ENCODE measurements at places on chromosomes 12 and 14. TPM values are rescaled to one million over a fixed set of nuclear protein-coding genes. Genes with fewer than 3 reads are reported as not detected.

Gene CLEC9A
- total RNA-seq: not detected

Gene NDRG2
- total RNA-seq: 8.8 TPM

GRCh38 chr12:2479851-2480535, 314.8 kb upstream of the FKBP4 start:
- no peak for DNase-seq

Gene SERPINA10
- not detected for total RNA-seq

DNA sequence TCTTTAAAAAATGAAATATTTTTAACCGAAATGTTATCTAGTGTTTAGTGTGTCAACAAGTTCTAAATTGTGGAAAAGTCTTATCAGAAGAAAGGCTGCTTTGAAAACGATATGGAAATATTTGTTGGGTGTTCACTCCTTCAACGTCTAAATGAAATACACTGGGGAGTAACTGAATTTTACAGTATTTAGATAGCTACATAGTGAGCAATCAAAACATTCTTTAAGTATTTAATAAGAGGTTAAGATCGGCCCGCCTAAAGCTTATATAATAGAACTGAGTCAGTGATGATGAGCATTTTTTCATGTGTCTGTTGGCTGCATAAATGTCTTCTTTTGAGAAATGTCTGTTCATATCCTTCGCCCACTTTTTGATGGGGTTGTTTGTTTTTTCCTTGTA, 228.3 kb downstream of the RAD51B start:
- DNase-seq: no peak

DNA sequence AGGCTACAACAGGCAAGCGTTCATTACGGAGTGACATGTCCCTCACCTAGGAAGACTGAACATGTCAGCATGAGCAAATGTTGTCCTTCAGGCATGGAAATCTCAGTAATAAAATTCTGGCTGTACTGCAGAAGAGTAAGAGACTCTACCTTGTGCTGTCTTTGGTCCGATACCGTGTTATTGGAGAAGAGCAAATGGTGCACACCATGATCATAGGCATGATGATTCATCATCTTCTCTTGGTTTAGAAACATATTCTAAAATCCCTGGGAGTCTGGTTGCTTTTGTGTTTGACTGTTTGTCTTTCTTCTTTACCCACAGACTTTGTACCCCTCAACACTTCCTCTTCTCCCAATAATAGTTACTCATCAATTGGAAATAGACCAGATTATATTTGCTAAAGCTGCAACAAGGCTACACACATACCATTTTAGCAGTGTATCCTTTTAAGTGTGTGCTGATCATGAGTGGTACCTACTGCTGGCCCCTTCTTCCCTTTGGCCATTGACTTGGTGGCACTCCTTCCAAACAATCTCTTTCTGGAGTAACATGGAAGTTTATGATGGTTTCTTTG, 93.5 kb downstream of the RTN1 start:
- no peak for DNase-seq

GRCh38 chr12:24697769-24698168, 251.1 kb downstream of the BCAT1 start:
- no peak for DNase-seq

DNA sequence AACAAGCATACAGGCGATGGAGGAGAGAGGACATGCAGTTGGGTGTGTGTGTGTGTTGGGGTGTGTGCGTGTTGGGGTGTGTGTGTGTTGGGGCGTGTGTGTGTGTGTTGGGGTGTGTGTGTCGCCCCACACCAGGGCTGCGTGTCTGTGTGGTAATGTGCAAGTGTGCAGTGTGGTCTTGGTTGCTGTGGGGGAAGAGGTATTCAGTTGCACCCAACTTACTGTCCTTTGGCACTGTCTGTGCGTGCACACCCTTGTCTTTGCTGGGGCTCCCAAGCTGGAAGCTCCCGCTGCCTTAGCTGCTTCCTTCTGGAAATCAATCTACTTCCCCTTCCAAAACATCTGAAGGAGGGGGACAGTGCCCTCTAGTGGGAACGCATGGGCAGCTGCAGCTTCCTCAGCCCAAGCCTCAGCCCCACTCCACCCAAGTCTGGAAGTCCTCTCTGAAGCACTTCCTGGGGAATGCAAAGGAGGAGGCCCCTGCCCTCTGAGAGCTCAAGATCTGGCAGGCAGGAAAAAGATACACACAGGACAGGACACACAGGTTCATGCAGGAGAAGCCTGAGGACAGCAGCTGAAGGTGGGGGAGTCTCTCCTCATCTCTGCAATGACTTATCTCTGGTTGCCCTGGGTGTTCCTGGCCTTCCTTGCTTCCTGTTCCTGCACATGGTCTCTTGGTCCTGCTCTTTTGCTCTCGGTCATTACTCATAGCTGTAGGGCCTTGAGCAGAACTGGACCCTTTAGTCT, 13.1 kb downstream of the ASIC1 start:
- peak; percentile 81 for DNase-seq

DNA sequence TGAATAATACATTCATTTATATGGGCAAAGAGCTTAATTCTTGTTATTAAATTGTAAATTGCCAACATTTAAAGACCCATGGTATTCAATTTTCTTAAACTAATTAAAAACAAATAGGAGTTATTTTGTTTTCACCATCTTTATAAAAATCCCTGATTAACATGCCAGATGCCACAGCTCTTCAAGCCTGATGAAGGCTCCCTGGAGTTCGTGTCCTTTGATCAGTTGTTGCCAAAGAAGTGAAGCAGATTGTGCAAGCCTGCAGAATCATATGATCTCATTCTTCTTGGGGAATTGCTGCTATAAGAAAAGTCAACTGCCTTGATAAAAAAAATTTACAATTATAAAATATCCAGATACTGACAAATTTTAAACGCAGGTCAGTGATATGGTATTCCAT, 288.3 kb upstream of the PPFIA2 start:
- DNase-seq: no peak

Gene SIX4
- total RNA-seq: not detected

Gene MGP
- total RNA-seq: not detected

GRCh38 chr12:94812345-94812744, 162.0 kb upstream of the TMCC3 start:
- no peak for DNase-seq

GRCh38 chr12:57813971-57814772, 4.4 kb downstream of the AVIL start:
- DNase-seq: no peak

Gene NIN
- total RNA-seq: 57.9 TPM

DNA sequence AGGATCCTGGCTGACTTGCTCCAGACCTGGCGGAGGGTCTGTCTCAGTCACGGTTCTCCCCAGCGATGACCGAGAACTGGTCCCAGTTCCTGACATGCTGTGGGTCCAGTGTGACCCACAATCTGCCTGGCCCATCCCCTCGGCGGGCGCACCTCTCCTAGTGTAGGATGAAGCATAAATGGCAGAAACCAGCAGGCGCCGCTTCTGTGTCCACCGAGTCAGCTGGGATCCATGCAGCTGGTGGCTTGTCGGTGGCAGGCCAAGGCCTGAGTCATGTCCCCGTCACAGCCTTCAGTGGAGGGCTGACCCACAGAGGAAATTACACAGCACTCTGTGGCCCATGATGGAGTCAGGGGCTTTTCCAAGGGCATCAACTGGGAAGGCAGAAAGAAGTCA, 38.5 kb downstream of the NFKBIA start:
- peak; percentile 39 for DNase-seq

GRCh38 chr12:76768576-76768975, 4.7 kb downstream of the ZDHHC17 start:
- DNase-seq: no peak

- DNase-seq: peak; percentile 98
These were observed at the start of gene GNS for GRCh38 chr12:64759035-64759894. Gene GNS, minus strand, starts transcription at chr12:64759406. Its CDS starts 130 bp downstream, at chr12:64759276.

Data from activated naive CD4-positive, alpha-beta T cell treated with anti-CD3 and anti-CD28 coated beads for 36 hours (primary cell).